ENCODE measurements at places on chromosomes 16 and 17. TPM values are rescaled to one million over a fixed set of nuclear protein-coding genes. Genes with fewer than 3 reads are reported as not detected.

TAC4 gene
- total RNA-seq: not detected

KRTAP3-2 gene
- not detected for total RNA-seq

SAT2 gene
- 67.0 TPM for total RNA-seq

TLCD3B gene
- not detected for total RNA-seq

PIRT gene
- total RNA-seq: not detected

SNX20 gene
- 0.40 TPM for total RNA-seq

IGFALS gene
- total RNA-seq: 0.11 TPM

SULT1A1 gene
- 11.5 TPM for total RNA-seq

ACE gene
- 13.6 TPM for total RNA-seq

MMP25 gene
- total RNA-seq: 0.98 TPM

KRTAP16-1 gene
- total RNA-seq: not detected

DNA sequence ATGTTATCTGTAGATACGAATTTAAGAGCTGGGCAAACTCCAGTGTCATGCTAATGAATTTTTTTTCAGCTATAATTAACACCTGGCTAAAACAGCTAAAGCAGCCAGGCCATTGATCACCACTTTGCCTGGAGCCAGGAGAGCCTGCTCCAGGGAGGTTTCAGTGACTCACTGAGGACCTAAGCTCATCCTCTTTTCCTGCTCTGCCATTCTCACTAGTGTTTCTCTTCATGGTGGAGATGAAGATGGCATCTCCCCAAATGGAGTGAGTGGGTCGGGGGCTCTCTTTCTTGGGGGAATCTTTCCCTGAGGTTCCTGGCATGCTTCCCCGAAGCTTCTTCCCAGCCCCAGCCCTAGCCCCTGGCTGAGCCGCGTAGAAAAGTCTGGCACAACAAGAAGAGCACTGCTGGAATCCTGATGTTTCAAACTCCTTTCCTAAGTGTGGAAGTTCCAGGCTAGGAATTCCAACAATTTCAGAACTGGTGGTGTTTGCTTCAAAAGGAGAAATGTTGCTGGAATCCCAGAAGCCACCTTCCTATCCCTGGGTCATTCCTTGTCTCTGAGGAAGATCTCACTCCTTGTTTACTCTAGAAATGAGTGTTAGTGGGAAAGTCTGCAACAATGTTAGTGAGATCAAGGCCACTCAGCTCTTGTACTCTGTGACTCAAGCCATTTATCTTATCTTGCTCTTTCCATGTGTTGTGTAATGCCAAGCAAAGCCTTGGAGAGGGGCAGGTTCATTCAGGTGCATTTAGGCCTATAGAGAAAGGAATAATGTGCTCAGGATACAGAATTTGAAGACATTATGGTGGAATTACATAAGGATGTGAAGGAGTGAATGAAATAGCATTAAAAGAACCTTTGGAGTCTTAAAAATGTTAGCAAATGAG is 26.0 kb upstream of the B4GALNT2 start:
- DNase-seq: no peak

DNA sequence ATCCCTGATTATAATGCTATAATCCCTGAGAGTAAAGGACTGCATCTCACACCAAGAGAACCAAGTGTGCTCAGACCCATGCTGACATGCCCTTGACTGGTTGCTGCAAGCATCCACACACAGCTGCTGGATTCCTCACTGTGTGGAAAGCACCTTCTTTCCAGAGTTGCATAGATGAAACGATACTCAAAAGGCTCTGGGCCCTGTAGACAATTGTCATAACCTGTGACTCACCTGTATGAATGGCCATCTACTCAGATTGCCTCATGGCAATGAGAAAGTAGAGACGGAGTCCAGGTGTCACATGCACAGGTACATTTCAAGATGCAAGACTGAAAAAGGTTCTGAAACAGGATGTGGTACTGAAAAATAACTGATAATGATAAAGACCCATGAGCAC is 58.1 kb downstream of the MPHOSPH6 start:
- DNase-seq: no peak

DNA sequence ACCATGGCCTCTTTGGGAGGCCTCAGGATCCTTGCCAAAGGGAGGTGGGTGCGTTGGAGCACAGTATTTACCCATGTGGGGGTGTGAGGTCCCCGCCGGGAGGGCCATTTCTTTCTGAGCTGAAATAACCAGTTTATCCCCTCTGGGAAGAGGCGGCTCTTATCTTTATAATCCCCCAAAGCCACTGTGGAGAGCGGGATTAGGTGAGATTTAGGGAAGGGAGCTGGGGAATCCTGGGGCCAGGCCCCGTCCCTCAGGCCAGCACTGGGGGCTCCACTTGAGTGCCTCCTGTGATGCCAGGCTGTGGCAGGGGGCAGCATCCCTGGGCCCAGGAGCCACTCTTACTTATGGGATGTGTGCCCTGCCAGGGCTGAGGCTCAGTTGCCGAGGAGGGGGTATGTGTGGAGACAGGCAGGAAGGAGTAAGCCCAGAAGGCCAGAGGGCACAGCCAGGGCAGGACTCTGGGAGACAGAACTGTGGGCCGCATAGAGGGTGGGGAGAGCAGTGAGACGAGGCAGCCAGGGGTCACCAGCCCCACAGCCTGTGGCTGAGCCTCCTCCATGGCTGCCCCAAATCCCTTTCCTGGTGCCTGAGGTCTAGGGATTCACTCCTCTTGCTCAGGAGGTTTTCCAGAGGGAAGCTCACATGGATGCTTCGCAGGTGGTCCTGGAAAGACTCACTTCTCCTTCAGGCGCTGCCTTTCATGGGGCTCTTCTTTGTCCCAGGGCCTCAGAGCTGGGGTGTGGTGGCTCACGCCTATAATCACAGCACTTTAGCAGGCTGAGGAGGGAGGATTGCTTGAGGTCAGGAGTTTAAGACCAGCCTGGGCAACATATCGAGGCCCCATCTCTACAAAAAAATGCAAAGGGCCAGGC is 25.0 kb downstream of the TMEM94 start:
- DNase-seq: no peak

DNA sequence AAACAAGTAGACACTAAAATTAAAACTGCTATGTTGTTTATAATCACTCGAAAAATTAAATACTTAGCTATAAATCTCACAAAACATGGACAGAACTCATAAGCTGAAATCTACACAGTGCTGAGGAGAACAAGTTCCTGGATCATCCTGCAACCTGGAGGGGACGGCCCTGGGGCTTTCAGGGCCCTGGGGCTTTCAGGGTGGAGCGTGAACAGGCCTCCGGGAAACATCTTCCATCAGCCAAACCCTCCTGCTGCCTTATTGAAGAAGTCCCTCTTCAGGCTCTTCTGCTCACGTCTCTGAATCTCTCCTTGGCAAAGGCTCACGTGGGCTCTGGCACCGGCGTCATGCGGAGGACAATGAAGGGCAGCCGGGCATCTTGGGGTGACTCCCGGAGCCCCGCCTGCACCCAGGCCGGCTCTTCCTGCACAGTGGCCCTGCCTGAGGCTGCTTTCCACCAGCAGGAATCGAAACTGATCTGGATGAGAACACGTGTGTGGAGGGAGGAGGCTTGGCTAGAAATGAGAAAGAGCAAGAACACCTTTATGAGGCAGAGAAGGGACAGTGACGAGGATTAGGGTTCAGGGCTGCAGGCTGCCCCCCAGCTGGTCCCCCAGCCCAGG is 127.3 kb downstream of the CDRT15L2 start:
- DNase-seq: no peak

DNA sequence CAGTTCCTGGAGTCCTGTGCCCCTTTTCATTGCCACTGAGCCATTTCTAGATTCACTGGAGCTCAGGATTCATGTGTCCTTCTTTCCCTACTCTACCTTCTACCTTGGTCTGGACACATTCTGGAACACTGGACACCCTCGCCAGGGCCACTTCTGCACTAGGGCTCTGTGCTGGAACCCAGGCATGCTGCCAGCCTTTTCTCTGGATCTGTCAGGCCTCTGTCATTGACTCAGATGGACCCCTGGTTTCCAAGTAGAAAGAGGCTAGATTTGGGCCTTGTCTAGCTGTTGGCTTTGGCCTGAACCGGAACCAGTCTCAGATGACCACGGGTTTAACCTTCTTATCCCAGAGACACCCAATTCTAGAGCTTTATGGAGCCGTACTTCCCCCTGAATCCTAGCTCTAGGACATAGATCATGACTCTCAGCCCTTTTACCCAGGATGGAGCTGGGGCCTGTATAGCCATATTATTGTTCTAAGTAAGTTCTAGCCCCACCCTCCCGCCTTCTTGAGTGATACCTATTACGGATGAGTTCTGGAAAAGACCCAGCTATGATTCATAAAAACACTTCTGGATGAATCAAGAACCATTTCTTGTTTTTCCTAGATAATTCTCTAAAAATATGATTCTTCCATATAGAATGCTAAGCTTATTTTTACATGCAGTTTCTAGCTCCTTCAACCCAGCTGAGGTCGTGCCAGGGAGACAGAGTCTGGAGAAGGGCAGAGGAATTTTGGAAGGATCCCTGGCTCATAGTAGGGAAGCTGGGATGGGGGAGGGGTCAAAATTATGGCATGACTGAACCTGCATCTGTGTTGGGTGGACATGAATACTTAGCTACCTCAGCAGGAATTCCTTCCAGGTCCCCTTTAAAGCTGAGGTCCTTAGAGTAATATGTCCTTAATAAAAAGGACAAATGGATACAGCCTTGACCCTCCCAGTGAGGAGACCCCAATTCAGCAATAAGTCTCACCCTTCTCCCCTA is 1.1 kb upstream of the CHRNB1 start:
- no peak for DNase-seq

GRCh38 chr17:13003927-13004326 is 13.9 kb downstream of the ELAC2 start:
- DNase-seq: no peak

GRCh38 chr16:24102209-24102660 is 153.9 kb upstream of the CACNG3 start:
- DNase-seq: no peak

GRCh38 chr17:32520104-32520701 is 33.4 kb downstream of the CDK5R1 start:
- DNase-seq: peak; percentile 26

GRCh38 chr17:60149691-60150582 is at the start of gene CA4:
CA4 (plus strand) TSS chr17:60149973; CDS start chr17:60150035, 62 bp downstream.
- DNase-seq: no peak

GRCh38 chr16:86455116-86455515 is 55.2 kb upstream of the FOXF1 start:
- DNase-seq: no peak

GRCh38 chr16:77191259-77191969 is 424 bp downstream of the MON1B start:
- peak; percentile 31 for DNase-seq

DNA sequence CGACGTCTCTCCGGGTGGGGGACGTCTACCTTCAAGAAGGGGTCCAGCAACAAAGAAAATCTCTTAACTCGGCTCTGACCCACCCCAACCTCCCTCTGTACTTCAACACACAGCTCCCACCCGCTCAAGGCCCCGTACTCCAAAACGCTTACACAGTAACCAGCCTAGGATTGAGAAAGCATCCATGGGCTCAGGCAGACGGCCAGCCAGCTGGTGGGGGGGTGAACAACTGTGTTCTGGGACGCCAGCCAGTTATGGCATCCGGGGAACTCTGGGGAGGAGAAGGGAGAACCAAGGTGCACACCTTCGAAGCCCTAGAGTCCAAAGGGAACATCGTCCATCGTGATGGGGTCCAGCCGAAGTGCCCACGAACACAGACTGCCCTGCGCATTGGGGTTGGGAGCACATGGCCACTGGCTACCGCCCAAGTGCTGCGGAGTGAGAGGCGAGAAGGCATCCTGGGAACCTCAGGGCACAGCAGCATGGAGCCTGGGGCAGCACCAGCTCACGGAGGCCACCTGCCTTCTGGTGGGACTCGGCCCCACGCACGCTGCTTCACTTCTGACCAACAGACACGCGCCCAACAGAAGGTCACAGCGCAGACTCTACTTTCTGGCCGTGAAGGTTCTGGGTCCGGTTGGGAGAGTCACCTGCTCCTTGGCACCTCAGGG is 14.3 kb downstream of the SLC16A3 start:
- peak; percentile 81 for DNase-seq

DNA sequence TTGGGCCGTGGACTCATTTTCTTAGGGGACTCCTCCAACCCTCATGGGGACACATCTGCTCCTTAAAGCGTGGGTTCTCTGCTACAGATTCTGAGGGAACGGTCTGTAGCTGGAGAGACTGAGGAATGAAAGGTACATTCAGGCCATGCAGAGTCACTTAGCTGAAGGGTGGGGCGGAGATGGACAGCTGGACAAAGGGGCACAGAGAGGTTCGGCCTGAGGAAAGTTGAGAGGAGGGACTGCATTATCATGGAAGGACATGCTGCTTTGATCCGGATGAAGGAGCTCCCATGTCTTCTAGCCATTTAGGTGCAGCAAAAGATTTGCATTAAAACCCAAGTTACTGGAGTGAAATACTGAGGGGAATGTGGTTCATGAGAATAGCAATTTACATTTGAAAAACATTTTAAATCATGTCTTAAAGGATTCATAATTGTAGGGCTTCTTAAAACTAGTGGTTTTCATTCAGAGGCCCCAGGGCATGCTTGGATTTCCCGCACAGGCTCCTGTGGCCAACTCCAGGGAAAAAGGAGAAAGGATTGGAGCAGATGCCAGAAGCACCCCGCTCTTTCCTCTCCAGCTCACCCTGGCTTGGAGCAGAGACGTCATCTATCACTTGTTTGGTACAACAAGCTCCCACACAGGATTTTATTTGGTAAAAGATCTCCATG is 54.2 kb downstream of the CDRT4 start:
- no peak for DNase-seq

GRCh38 chr16:85880861-85881260 is 18.1 kb upstream of the IRF8 start:
- DNase-seq: no peak

- no peak for DNase-seq
These were observed 35.0 kb downstream of the NOS2 start for GRCh38 chr17:27765353-27765752.

- no peak for DNase-seq
These were observed 24.5 kb upstream of the SUPT4H1 start for GRCh38 chr17:58376472-58377000.

DNA sequence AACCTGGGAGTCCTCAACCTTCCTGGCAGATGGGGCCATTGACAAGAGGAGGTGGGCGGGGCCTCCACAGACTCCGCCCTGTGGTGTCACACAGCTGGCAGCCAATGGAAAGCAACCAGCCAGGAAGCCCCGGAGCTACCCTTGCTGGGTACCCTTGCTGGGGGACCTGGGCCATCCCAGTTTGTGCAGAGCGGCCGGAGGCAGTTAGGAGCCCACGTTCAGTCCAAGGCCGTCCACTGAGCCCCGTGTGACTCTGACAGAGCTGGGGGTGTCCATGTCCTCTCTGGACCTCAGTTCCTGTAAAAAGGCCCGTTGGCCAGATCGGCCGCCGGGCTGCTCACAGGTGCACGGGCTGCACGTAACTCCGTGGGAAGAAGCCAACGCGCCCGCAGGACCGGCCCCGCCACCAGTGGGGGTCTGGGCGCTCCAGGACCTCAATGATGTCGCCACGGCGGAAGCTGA is 17.1 kb upstream of the FAM83G start:
- DNase-seq: no peak

Data from heart right ventricle (tissue), 16 donors.